ENCODE measurements at places on chromosomes 11 and 22.

GRCh38 chr11:134132808-134133207, 63.9 kb downstream of the JAM3 start:
- no peak for DNase-seq

- DNase-seq: no peak
Observed at GRCh38 chr11:2909133-2909902, 19.9 kb downstream of the PHLDA2 start.

GRCh38 chr11:92506809-92507336, 282.3 kb downstream of the FAT3 start:
- no peak for DNase-seq

DNA sequence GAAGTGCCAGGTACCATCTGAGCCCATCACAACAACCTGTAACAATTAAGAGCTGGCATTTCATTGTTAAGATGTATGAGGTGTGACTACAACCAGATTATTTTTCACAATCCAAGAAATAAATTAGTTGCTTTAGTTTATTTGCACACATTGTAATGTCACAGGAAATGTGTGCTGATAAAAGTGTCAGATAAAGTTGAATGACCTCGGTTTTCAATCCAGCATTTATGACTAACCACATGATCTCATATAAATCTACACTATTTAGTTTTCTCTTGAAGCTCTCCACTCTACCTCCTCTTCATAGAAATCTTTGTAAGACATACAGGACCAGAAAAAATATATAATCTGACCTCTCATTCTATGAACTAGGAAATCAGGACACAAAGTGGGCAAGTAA, 166.2 kb downstream of the PGR start:
- DNase-seq: no peak

DNA sequence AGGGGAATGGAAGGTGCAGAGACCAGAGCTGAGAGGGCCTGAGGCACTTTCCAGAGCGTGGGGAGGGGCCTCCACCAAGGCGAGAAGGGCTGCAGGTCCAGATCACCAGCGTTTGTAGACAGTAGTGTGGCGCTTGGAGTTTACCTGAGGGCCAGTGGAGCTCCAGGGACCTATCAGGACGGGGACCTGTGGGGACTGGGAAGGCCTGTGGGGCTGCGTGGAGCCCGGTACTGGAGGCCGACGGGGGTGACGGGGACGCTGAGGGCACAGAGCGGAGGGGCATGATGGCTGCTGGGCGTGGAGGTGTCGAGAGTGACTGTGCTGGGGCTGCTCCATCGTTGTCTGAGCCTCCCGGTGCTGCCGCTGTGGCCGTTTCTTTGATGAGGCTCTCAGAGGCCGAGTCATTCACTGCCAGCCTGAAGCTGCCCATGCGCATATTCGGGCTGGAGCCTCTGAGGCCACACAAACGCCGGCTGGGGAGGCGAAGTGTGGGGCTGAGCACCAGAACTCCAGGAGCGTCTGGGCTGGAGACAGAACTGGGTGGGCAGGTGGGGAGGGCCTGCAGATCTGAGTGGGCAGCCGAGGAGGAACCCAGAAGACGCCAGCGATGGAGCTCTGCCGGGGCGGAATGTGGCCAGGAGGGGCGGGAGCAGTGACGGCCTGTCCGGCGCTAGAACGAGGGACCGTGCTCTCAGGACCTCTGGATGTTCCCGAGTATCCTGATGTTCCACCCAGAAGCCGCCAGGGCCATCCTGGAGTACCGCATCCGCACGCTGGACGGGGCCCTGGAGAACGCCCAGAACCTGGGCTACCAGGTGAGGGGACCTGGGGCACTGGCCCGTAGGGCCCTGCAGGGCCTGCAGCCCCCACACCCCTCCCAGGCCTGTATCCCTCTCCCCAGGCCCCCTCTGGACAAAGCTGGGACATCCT, 2.6 kb downstream of the PGGHG start:
- DNase-seq: no peak

- DNase-seq: no peak
Observed at GRCh38 chr11:7019500-7020182, 505 bp downstream of the ZNF214 start.
